ENCODE measurements at places on chromosomes 1 and 21.

DNA sequence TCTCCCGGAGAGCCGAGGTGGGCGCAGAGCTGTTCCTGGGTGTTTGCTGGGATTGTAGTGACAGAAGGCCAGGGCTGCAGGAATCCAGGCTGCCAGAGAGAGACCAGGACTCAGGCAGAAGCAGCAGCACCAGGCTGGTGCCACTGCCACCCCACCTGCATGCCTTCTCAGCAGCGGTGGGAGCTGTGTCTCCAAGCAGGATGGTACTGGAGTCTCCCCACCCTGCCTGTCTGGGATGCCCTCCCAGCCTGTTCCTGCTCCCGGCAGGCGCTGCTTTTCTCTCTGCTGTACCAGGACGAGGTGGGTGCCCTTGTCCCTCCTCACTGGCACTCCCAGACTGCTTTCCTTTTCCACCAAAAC lies 4.5 kb upstream of the HES4 start:
- no peak for DNase-seq

DNA sequence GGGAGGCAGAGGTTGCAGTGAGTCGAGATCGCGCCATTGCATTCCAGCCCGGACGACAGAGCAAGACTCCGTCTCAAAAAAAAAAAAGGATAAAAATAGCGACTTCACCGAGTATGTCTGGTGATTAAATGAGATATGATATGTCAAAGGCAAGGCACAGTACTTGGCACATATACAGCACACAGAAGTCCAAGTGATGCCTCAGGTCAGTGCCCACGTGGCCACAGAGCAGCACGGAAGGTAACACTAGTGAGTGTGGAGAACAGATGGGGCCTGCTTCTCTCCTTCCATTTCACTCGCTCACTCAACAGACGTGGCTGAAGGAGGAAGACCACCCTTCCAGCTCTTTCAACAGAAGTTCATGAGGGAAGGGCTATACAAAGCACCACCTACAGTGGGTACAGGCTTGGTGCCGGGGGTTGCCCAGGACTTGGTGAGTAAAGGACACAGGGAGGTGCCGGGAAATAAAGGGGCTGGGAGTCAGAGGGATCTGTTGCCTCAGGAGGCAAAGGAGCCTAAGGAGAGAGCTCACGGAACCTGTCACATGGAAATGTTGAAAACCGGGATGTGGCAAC lies 8.9 kb downstream of the CSRP1 start:
- DNase-seq = no peak

- no peak for DNase-seq
Measured at GRCh38 chr1:42660907-42661500, 2.8 kb downstream of the PPIH start.

- peak; percentile 24 for DNase-seq
Measured at GRCh38 chr21:35861661-35862060, 198.7 kb downstream of the SETD4 start.

DNA sequence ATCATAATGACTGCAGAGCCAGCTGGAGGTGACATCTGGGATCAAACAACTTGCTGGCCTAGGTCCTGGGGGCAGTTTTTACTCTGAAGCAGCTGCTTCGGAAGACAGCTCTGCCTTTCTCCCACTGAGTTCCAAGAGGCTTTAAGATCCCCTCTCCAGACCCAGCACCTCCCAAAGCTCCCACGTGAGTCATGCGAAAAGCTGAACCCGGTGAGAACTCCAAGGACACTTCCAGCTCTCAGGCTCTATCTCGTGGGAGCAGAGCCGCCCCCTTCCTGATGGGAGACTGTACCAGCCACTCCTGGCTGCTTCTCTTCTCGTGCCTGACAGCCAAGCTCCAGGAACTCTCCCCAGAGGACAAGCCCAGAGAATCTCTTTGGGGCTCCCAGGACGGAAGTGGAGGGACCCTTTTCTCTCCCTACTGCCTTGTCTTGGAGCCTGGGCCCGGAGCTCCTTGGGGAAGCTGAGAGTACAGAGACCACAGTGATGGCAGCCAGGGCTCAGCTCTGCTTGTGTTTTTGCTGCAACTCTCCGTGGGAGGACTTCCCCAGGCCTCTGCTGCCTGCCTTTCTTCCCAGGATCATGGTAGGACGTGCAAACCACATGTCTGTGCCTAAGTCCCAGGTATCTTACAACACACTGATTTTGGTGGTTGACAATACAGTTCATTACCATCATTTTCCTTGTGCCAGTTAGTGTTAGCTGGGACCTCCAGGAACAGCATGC lies 40.6 kb downstream of the STUM start:
- DNase-seq = peak; percentile 39

DNA sequence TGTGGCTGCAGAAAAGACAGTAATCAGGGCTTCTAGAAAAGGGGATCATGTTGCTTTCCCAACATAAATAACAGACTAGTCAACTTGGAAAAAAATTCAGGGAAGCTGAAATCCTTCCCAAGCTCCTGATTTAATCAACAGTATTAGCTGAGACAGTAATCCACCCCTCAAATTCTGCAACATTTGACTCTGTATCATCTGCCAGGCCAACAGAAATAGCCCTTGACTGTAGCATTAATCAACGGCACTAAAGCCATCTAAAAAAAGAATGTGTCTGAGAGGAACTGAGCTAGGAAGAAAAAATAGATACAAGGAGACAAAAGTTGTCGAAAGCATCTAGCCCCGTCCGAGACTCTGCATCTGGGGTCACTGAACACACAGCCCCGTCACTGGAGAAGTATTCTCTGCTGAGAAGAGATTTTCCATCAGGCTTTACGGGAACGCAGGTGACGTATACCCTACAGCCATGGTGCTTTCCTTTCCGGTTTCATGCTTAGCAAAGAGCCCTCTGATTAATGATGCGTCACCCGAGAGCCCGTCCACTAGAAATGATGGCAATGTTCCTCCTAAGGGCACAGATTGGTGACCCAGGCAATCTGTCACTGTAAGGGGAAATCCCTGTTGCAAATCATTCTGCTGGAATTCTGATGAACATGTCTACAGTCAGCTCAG lies 42.1 kb upstream of the TP53BP2 start:
- peak; percentile 93 for DNase-seq

DNA sequence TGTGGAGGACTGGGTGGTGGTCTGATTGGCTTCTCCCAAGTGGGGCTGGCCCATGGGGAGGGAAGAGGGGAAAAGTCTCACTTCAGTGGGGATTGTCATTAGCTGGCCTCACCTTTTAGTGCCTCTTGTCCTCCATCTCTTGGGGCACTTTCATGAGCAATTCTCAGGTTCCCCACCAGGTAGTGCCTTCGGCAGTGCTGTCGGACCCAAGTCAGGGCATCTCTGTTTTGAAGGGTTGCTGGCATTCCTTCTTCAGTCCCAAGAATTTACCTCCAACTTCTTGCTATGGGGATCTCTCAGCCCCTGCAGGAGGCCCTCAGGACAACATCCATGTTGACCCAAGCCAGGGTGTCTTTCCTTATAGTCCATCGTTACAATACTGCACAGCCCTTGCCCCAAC lies 54.7 kb upstream of the F3 start:
- no peak for DNase-seq

GRCh38 chr1:76066394-76066793 lies 8.2 kb upstream of the ST6GALNAC3 start:
- DNase-seq = no peak

- DNase-seq = no peak
Measured at GRCh38 chr1:100391675-100392074, 39.4 kb downstream of the CDC14A start.

GRCh38 chr1:172390683-172391551 lies 29.6 kb upstream of the C1orf105 start:
- DNase-seq = peak; percentile 43

DNA sequence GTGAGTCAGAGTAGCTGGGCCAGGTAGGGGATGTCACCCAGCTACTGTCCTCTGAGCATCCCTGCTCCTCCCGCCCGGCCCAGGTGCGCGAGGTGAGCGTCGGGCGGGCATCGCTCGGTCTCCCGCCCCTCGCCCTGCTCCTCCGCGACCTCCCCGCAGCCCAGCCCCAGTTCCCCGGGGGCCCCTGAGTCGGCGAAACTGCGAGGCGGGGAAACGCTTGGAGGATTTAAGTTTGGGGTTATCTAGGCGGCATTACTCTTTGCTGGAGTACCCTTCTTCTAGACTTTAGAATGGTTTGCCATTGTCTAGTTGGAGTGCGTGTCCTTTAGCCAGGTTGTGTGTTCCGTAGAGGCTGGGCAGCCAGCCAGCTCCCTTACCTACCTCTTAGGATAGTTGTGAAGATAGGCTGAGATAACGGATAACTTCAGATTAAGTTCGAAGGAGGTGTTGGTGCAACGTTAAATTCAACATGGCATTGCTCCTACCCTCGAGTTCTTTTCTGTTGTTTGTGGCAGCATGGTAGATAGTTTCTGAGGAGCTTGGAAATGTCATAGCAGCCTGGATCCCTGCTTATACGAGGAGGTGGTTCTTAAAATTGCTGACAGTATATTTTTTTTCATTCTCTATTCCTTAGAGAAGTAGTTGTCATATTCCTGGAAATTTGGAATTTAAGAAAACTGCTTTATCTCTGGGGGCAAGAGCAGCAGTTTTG lies 697 bp downstream of the AGO3 start:
- DNase-seq = peak; percentile 15

GRCh38 chr1:203640723-203641502 lies 14.3 kb downstream of the ATP2B4 start:
- no peak for DNase-seq

DNA sequence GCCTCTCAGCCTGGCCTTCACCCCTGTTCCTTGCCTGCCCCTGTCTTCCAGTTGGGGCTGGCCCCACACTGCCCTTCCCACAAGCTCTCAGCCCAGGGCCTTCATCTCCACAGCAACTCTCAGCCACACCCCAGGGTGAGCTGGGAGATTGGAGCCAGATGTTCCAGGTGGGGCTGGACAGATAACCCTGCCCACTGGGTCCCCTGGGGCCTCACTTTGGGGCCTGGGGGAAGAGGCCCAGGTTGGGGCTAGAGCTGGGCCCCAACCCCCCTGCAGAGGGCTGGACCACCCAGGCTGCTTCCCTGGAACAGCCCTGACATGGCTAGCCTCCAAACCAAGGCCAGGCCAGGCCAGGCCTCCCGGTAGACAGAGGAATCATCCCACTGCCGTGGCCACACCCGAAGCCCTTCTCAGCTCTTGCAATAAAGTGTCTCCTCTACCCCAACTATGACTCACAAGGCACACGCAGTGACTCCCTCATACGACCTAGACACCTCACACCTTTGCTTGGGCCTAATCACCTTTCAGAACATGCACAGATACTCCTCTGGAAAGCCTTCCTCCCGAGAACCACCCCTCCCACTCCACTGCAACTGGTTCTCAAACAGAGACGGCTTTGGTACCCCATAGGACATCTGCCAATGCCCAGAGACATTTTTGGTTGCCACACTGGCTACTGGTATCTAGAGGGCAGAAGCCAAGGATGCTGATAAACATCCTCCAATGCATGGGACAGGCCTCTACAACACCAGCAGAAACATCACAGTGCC lies 22.2 kb downstream of the SLC2A1 start:
- peak; percentile 92 for DNase-seq

GRCh38 chr21:43849532-43850299 lies 15.3 kb upstream of the AGPAT3 start:
- no peak for DNase-seq

DNA sequence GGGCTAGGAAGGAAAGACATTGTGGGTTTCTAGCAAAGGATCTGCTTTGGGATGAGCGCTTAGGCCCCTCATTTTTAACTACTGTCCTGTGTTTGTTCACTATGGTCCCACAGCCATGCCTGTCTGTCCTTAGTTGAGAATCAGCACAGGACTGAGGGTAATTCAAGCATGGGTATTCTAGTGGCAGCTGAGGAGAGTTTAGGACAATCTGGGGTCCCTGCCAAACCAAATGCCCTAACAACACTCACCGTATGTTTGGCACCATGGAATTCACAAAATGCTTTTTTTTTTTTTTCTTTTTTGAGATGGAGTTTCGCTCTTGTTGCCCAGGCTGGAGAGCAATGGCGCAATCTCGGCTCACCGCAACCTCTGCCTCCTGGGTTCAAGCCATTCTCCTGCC lies 10.4 kb downstream of the ARHGEF11 start:
- no peak for DNase-seq

GRCh38 chr1:204075139-204075521 lies 2.2 kb downstream of the SOX13 start:
- DNase-seq = peak; percentile 39

DNA sequence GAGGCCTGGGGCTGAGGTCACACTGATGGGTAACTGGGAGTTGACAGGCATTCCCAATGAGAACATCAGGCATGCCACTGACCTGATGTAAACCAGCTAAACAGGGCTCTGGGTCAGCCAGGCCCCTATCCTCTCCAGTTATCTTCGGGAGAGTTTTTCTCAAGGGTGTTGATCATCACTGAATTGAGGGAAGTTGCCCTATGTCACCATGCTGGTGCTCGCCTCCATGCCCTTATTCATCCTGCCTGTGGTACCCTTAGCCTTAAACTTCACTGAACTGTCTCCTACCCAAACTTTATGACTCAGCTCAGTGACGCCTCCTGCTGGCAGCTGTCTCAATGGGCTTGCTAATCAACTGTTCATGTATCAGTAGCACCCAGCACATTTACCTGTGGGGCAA lies 80.7 kb upstream of the TNR start:
- DNase-seq = no peak

- no peak for DNase-seq
Measured at GRCh38 chr1:114342376-114342775, 168.6 kb downstream of the TRIM33 start.

DNA sequence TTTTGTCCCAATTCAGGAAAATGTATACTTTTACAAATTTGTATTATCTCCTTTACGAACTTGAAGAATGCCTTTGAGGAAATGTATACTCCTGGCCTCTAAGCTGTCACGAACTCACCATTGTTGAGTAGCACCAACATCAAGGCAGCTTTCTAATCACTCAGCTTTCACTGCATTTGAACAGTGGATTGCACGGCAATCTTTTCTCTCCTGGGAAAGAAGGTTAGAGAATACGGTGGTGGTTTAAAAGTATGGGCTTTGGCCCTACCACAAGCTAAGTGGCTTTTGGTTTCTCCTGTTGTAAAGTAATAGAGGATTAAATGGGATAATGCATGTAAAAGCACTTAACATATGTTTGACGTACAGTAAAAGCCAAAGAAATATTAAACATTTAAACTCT lies 57.8 kb downstream of the CNST start:
- no peak for DNase-seq

- DNase-seq = no peak
Measured at GRCh38 chr1:95088303-95088702, 15.6 kb upstream of the ALG14 start.

- peak; percentile 69 for DNase-seq
Measured at GRCh38 chr1:210294999-210295745, 33.5 kb upstream of the HHAT start.

- no peak for DNase-seq
Measured at GRCh38 chr1:225917101-225917500, 6.9 kb downstream of the PYCR2 start.

GRCh38 chr1:6501279-6501813 lies 9.9 kb upstream of the PLEKHG5 start:
- DNase-seq = no peak

DNA sequence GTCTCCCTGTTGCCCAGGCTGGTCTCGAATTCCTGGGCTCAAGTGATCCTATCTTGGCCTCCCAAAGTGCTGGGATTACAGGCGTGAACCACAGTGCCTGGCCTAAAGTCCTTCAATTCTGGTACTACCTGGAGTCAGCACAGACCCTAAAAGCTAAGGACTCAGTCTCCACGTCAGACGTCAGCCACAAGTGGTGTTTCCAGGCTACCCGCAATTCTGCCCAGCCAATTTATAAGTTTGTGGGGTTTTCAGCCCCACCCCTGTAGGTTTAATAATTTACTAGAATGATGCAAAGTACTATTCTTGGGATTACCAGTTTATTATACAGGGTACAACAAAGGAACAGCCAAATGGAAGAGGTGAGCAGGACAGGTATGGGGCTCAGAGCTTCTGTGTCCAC lies 10.6 kb upstream of the DIP2A start:
- DNase-seq = no peak

All from fibroblast of villous mesenchyme (primary cell).